ENCODE measurements at places on chromosomes 2 and 18. TPM values are rescaled to one million over a fixed set of nuclear protein-coding genes. Genes with fewer than 3 reads are reported as not detected.
A peak's percentile ranks its signal among the peaks of the same experiment; 100 is the strongest.

- no peak overlapping the region for H3K27ac ChIP-seq
- no peaks in the 10 kb centered on the region for H3K27me3 ChIP-seq
- H3K4me1 ChIP-seq: no peaks in the 10 kb centered on the region
- no peak overlapping the region for H3K4me3 ChIP-seq
Measured at GRCh38 chr2:163637871-163638270, 97.9 kb downstream of the FIGN start.

GRCh38 chr2:174815526-174815925, 51.3 kb upstream of the CHRNA1 start:
- no peak overlapping the region for H3K27ac ChIP-seq
- H3K36me3 ChIP-seq: no peaks in the 10 kb centered on the region
- DNase-seq: no peak
- H3K4me3 ChIP-seq: no peak overlapping the region
- no peaks in the 10 kb centered on the region for H3K27me3 ChIP-seq

GRCh38 chr2:75053484-75054112, 95.2 kb downstream of the POLE4 start:
- DNase-seq: peak; percentile 22
- no peak overlapping the region for H3K4me3 ChIP-seq
- H3K36me3 ChIP-seq: no peaks in the 10 kb centered on the region
- no peaks in the 10 kb centered on the region for H3K27me3 ChIP-seq
- no peak overlapping the region for H3K27ac ChIP-seq
- no peaks in the 10 kb centered on the region for H3K4me1 ChIP-seq

GRCh38 chr2:226267516-226268289, 531.9 kb downstream of the IRS1 start:
- no peaks in the 10 kb centered on the region for H3K4me1 ChIP-seq
- peaks cover 22% of the 10 kb centered on the region for H3K27me3 ChIP-seq
- DNase-seq: no peak
- no peaks in the 10 kb centered on the region for H3K36me3 ChIP-seq
- no peak overlapping the region for H3K27ac ChIP-seq
- H3K4me3 ChIP-seq: no peak overlapping the region

DNA sequence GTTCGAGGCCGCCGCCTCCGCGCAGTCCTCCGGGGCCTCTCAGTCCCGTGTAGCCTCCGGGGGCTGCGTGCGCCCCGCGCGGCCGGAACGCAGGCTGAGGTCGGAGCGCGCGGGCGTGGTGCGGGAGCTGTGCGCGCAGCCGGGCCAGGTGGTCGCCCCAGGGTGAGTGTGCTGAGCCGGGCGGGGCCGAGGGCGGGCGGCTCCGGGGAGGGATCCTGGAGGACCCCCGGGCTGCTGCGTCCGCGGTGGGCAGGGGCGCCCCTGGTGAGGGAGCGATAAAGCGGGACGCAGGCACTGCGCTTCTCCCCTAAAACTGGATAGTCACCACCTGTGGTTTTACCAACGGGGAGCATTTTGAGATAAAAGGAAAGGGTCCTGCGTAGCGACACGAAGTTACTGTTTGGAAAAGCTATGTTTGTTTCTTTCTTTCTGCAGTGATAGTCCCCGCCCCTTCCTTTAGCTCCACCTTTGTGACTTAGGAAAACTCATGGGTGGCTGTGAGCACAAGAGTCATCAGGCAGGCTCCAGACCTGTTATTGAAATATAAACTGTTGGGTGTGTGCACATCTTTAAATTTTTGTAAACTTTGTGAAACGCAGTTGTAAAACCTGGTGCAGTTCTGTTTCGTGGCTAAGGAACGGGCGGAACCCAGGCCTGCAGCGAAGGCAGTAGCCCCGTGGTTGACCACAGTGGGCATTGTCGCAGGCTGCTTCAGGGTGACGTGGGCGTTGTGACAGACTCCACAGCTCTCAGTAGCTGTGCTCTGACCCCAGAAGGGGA, 687 bp downstream of the CTDP1 start:
- peaks cover 35% of the 10 kb centered on the region for H3K36me3 ChIP-seq
- no peaks in the 10 kb centered on the region for H3K27me3 ChIP-seq
- peak; percentile 66 for DNase-seq
- peak overlapping the region; percentile 82 for H3K4me3 ChIP-seq
- peak overlapping the region; percentile 76 for H3K27ac ChIP-seq

The METTL21A gene
- total RNA-seq: 18.6 TPM

GRCh38 chr18:49238433-49239042, 221.9 kb downstream of the DYM start:
- DNase-seq: no peak
- H3K4me3 ChIP-seq: no peak overlapping the region
- peaks cover 19% of the 10 kb centered on the region for H3K36me3 ChIP-seq

DNA sequence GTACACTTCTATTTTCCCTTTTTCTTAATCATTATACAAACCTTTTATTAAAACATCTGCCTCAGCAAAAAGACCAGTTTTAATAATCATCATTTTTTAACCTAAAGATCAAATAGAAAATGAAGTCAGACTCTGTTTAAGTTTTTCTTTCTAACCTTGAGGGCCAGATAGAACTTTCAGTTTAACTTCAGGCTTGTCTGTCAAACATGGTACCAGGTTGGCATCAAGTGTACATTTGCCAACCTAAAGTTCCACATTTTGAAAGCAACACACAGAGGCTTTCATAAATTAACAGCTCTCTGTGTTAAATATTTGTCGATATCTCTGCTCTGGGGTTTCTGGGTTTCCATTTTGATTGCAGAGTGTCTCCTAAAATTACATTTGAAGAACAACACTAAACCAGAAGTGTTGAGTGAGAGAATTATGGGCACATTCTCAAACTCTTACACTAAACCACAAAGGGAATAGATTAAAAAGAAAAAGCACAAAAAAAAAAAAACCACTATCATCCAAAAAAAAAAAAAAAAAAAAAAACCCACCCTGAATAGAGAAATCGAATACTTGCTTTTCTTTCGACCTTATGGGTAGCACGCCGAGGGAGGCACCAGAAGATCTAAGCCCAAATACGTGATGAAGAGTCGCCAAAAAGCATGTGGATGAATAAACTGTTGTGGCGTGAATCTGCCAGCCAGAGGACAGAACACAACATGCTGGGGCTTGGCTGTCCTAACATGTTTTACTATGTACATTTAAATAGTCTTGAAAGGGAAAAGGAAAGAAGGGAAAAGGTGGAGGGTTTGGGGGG, 166.2 kb downstream of the TCF4 start:
- peaks cover 23% of the 10 kb centered on the region for H3K27me3 ChIP-seq
- no peak for DNase-seq
- peaks cover 5% of the 10 kb centered on the region for H3K4me1 ChIP-seq
- H3K27ac ChIP-seq: no peak overlapping the region
- H3K36me3 ChIP-seq: no peaks in the 10 kb centered on the region

GRCh38 chr18:60809937-60810336, 437.4 kb upstream of the MC4R start:
- H3K36me3 ChIP-seq: no peaks in the 10 kb centered on the region
- H3K27me3 ChIP-seq: no peaks in the 10 kb centered on the region
- DNase-seq: no peak
- H3K4me1 ChIP-seq: no peaks in the 10 kb centered on the region
- no peak overlapping the region for H3K4me3 ChIP-seq
- H3K27ac ChIP-seq: no peak overlapping the region

GRCh38 chr2:119212139-119212800, 11.4 kb upstream of the STEAP3 start:
- H3K27ac ChIP-seq: no peak overlapping the region
- no peaks in the 10 kb centered on the region for H3K36me3 ChIP-seq
- H3K27me3 ChIP-seq: peaks cover 4% of the 10 kb centered on the region
- H3K4me3 ChIP-seq: no peak overlapping the region
- no peaks in the 10 kb centered on the region for H3K4me1 ChIP-seq

GRCh38 chr18:67428158-67428557, 88.4 kb downstream of the DSEL start:
- H3K27ac ChIP-seq: no peak overlapping the region
- no peaks in the 10 kb centered on the region for H3K36me3 ChIP-seq
- H3K27me3 ChIP-seq: peaks cover 3% of the 10 kb centered on the region
- no peak overlapping the region for H3K4me3 ChIP-seq

The C2orf81 gene
- total RNA-seq: 3.4 TPM

The PDCD1 gene
- total RNA-seq: 8.3 TPM

DNA sequence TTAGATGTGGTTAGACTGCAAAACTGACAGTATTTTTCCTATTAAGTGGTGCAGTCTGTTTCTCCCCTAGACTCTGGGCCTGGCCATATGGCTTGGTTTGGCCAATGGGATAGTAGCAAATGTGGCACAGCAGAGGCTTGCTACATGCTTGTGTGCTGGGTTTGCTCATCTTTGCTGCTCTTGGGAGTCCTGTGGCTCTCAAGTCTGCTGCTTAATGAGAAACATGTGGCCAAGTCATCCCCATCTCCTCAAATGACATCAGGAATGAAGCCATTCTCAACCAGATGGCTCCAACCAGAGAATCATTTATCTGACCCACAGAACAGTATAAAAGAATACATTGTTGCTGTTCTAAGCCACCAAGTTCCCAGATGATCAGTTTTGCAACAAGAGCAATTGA, 57.1 kb upstream of the PAX3 start:
- no peak overlapping the region for H3K4me3 ChIP-seq
- peaks cover 4% of the 10 kb centered on the region for H3K27me3 ChIP-seq
- H3K27ac ChIP-seq: no peak overlapping the region
- H3K36me3 ChIP-seq: no peaks in the 10 kb centered on the region

All from activated naive CD4-positive, alpha-beta T cell treated with anti-CD3 and anti-CD28 coated beads for 36 hours (primary cell).